ENCODE measurements at places on chromosomes 3 and 15.

GRCh38 chr15:72147418-72147817 lies 29.2 kb downstream of the SENP8 start:
- DNase-seq: no peak

GRCh38 chr3:171155122-171155700 lies 128.7 kb upstream of the SLC2A2 start:
- DNase-seq: no peak

DNA sequence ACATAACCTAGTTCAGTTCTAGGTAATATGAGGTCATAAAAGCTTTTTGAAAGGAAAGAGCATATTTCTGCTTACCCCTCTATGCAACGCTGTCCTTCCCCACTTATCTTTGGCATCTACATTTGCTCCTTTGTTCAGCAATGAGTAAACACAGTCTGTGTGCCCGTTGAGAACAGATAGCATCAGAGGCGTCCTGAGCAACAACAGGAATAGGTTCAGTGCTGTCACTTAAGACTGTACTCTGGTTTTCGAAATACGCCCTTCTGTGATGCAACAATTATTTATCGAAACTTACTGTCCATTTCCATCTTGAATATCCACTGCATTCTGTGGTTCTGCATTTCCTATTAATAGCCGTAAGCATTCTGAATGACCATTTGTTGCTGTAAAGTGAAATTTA lies 84.4 kb downstream of the BTD start:
- DNase-seq: no peak

- DNase-seq: no peak
Measured at GRCh38 chr3:71360180-71360579, 223.3 kb downstream of the FOXP1 start.

DNA sequence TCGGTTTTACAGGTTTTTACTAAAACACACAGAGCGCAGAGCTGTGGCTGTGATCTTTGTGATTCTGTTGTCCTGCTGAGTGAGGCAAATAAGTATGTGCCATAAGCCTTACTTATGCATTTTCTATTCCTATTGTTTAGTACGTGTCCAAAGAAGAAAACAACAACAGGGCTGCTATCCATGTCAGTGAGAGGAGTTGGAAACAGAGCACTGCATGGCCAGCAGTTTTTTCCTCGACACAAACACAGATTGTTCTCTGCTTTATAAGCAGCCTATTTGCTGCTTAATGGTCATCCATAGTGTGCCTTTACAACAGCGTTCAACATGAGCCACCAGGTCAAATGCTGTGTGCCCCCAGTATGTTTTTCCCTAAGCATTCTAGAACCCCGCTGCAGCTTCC lies 79.8 kb downstream of the SHQ1 start:
- DNase-seq: no peak

- no peak for DNase-seq
Measured at GRCh38 chr15:67834581-67835296, 5.1 kb downstream of the RNU6-1 start.

- DNase-seq: no peak
Measured at GRCh38 chr3:127851899-127852298, 29.6 kb upstream of the MGLL start.

DNA sequence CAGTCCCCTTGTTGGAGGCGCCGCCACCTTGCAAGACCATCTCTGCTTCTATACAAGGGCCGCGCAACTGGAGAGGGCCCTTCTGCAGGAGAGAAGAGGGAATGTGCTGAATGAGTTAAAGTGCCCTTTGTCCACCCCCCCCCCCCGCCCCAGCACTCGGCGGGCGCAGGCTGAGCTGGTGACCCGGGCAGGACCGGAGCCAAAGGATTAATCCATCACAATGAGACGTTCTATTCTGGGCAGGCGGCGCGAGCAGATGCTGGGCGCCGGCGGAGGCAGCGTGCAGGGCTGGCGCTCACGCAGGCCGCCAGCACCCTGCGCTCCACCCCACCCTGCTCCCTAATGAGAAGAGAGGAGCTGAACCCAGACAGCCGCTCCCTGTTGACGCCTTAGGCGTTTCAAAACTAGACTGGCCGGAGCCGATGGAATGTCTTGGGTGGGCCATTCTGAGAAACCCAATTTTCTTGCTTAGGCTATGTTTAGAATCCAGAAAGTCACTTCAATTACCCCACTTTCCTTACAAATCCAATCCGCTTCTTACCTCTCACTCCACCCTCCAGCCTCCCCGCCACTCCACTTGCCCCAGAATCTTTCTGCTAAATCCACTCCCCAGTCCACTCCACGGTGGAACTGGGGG lies 32.9 kb downstream of the GJD2 start:
- peak; percentile 44 for DNase-seq

DNA sequence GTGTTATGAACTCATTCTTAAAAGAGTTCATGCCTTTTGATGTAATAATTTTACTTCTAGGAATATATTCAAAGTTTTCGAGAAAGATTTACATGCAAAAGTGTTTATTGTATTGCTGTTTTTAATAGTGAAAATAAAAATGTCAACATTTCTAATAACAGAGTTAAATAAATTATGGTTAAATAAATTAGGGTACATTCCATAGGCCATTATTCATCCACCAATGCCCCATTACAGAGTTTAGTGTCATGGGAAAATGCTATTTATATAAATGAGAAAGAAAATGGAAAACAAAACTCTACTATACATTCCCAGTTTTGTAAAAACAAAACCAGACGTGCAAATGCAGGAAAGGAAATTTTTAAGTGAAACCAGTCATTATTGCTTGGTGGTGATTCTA lies 538.1 kb upstream of the TBL1XR1 start:
- DNase-seq: no peak

DNA sequence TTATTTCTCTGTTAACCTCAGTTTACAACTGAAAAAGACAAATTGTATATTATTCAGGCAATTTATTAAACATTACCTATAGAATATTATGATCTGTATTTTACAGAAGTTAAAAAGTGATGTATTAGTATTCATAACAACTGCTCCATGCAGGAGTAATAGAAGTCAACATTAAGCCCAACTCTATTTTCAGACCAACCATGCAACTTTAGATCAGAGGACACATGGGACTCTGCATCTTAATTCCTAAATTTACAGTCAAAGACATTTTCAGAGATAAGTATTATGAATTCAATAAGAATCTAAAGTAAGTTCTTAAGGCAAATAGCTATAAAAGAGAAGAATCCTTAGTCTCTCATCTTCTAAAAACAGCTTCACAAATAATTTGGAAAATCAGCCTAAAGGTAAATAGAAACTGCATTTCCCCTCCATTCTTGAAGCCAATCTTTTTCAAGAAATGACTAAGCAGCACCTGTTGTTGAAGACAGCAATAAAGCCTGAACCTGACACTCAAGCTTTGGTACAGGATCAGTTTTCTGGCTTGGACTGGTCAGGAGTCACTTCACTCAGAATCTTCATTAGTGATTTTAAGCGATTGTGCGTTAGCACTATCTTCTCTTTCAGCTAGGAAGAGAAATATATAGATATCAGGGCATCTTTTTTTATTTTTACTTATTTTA lies 23.0 kb downstream of the OIP5 start:
- no peak for DNase-seq

GRCh38 chr15:38477637-38478036 lies 23.7 kb downstream of the FAM98B start:
- no peak for DNase-seq

GRCh38 chr15:27342991-27343390 lies 372.0 kb downstream of the GABRG3 start:
- DNase-seq: no peak

DNA sequence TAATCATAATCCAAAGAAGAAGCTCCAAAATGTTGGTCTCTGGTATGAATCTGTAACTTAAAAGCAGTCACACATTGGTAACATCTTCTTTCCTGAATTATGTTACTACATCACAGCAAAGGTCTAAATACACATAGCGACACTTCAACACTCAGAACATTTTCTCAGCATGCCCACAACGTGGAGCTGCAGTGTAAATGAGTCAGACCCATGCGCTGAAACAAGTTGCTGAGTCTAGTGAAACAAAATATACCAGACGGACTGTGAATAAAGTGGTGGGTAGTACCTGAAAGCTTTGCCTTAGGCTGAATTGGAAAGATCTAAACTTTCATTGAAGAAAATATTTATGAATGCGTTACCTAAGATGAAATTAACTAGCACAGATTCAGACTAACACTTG lies 33.2 kb upstream of the GOLGA8B start:
- no peak for DNase-seq

GRCh38 chr3:31704591-31705179 lies 172.0 kb downstream of the STT3B start:
- DNase-seq: peak; percentile 82

GRCh38 chr15:100346866-100347512 lies 5.2 kb upstream of the ADAMTS17 start:
- no peak for DNase-seq

- DNase-seq: no peak
Measured at GRCh38 chr3:3589715-3590130, 209.5 kb upstream of the LRRN1 start.

GRCh38 chr15:63277038-63277892 lies at the start of gene APH1B:
Gene APH1B, plus strand, starts transcription at chr15:63277605. Its CDS starts 19 bp downstream, at chr15:63277624.
- DNase-seq: peak; percentile 87

- no peak for DNase-seq
Measured at GRCh38 chr3:149845570-149846244, 32.7 kb downstream of the RNF13 start.

DNA sequence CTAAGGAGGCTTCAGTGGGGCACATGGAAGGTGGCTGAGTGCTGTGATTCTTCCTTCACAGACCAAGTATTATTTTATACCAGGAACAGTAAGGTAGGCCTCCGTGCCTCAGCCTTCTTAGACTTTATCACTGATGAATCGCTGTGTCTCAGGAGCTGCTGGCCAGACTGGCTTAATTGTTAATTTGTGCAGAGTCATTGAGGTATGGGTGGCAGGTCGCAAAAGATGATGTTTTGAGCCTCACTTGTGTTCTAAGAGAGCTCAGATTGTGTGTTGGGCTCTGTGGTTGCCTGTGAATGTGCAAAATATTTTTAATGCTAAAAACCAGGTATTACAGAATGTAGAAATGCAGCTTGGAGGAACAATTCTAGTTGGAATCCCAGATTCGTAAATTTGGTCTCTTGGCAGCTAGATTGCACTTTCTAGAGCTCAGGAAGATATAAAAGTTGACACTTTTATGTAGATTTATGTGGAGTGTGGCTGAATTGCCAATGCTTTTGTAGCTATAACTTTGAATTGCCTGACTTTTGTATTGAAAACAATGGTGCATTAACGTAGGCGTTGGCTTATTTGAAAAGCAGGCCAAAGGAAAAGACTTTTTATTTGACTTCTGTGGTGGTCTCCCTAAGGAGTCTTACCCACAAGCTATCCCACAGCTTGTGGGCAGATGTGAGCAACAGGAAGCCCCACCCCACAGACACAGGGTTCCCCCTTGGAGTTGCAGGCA lies 53.4 kb downstream of the LARS2 start:
- no peak for DNase-seq

GRCh38 chr3:3013317-3014052 lies 96.7 kb downstream of the IL5RA start:
- no peak for DNase-seq

DNA sequence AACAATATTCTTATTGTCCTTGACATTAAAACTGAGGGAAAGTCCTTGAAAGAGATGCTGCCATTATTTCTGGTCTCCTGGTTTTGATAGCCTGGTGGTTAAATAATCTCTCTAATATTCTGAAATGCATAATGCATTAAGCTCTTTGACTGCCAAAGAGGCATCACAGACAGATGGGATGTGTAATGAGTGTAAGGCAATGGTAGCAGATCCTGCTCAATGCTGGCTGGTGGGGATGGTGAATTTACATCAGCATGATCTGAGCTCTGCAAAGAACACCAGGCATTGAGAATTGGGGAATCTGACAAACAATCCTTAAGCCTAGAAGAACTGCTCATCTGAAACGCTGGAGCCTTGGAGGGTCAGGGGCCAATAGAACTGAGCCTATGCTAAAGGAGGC lies 528.6 kb upstream of the LMCD1 start:
- DNase-seq: no peak

DNA sequence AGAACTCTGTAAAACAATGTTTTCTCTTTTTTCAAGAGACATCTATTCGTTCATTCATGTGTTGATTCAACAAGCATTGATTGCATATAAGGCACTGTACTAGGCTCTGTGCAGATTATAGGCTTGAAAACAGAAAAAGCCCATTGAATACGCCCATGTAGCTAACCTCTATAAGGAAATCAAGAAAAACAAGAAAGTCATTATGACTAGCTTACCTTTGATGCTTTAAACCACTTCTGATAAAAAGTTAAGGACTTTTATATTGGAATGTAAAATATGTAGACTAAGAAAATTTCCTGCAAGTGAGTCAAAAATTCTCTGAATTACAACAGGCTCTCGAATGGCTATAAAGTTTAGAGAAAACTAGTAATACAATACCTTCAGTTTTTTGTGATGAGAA lies 92.5 kb downstream of the BDH1 start:
- no peak for DNase-seq

- DNase-seq: no peak
Measured at GRCh38 chr3:11593318-11594034, 50.2 kb downstream of the VGLL4 start.

DNA sequence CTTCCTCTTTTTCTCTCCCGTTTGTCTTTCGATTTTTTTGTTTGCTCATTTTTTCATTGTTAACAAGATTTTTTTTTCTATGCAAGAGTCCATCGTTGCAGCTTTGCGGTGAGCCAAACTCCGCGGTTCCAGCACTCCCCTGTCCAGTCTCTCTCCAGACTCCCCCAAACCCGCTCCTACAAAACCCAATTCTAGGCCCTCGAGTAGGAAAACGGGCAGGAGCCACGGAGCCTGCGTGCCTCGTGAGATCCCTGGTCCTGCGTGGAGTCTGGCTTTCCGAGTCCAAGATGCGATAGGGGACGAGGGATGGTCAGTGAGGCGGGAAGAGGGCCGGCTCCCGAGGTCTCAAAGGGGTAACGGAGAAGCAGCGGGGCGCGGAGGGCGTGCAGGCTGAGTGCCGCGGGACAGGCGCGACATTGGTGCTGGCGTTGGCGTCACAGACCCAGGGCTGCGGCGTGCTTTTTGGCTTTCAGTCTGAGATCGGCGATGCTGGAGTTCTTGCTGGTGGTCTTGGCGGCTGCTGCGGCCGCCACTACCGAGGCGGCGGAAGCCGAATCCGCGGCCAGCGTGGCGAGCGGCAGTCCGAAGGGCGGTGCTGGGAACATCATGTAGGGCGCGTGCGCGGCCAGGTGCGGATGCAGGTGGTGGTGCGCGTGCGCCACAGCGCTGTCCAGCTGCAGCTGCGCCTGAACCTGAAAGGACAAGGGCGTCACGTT lies 8.5 kb downstream of the SHOX2 start:
- peak; percentile 60 for DNase-seq
